T-helper 2 cell (primary cell): ENCODE measurements at places on chromosomes 5 and 9.

DNA sequence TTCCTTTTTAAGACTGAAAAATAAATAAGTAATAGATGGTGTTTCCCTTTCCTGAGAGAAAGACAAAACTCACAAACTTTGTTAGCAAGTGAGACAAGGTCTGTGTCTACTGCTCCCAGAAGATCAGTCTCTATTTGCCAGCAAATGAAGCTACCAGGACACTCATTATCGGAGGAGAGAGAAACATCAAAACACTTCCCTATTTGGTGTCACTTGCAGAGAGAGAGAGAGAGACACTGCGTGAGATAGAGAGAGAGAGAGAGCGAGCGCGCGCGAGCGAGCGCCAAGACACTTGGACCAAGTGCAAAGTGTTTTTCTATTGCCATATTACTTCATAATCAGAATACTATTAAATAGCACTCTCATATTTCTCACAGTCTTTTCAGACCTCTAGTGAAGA is 142.7 kb downstream of the KCNN2 start:
- no peak for DNase-seq

GRCh38 chr9:94811074-94811473 is 84.6 kb downstream of the AOPEP start:
- DNase-seq: no peak

DNA sequence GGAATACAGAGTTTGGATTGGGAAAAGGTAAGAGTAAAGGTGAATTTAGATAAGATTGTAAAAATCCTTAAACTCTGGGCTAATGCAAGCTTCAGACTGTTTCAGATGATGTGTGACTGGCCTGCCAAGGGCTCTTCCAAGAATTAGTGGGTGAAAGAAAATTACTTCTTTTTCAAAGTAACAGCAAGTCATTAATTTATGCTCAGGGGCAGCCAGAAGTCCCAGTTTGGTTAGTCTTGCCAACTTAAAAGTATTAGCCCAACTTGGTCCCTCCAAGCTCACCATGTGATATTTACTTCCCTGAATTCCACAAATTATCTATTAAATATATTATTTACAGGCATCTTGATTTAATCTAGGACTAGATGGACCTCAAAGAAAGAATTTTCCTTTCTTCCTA is 947.8 kb downstream of the NR2F1-AS1 start:
- no peak for DNase-seq

DNA sequence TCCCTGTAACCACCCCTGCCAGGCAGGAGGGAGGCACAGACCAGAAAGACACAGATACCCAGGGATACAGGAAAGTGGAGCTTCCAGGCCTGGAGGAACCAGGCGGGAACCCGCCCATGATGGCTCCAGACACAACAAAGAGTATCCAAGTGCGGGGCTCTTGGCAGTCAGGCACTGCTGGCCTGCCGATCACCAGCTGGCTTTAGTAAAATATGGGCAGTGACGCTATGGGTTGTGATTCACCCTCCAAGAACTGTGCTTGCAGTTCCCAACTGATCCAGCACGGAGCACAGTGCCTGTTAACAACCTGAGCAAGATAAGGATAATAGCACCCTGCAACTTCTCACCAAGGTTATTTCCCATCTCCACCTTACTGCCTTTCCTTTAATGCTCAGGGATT is 463.3 kb downstream of the IRX1 start:
- DNase-seq: no peak

DNA sequence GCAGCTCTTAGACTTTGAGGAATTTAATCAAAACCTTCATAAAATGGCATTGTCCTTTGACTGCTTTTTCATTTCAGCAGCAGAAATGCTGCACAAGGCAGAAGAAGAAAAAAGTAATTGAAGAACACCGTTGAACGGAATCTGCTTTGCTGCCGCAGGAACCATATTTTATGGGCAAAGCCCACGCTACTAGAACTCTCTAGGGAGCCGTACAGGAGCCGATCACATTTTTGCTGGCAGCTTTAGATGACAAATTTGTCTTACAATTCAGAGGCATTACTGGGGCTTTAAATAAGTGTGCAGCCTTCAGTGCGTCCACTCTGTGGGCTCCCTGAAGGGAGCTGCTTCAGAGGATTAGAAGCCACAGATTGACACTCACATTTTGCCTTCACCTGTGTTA is 5.4 kb downstream of the CFAP90 start:
- no peak for DNase-seq

DNA sequence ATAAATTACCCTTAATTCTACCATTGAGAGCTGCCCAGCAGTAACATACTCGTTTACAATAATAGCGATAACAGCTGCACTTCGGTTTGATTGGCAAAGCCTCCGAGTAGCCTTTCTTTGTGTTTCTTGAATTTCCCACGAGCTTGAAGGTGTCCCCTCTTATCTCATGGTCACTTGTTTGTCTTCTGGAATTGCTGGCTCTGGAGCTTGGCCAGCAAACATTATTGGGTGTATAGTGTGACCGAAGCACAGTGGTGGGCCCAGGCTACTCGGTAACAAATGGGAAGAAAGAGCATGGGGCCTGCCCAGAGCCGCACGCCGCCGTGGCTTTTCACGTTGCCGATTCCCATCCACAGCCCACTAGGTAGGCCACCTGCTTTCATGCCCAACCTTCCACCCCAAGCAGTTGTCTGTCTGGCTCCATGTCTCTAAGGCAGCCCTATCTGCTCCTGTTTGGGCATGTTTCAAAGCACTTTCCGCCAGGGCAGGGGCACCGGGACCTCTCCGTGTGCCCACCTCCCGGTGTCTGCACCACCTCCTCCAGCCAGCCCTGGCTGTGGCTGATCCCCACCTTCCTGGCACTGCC is 8.7 kb downstream of the STKLD1 start:
- no peak for DNase-seq

DNA sequence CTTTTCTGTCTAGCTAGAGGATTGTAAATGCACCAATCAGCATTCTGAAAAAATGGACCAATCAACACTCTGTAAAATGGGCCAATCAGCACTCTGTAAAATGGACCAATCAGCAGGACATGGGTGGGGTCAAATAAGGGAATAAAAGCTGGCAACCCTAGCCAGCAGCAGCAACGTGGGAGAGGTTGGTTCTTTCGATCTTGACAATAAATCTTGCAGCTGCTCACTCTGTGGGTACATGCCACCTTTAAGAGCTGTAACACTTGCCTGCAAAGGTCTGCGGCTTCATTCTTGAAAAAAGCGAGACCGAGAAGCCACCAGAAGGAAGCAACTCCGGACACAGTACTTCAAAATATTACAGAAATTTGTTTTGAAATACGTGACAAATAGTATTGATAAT is 424.6 kb upstream of the CDH9 start:
- DNase-seq: no peak

- DNase-seq: no peak
These were observed 52.4 kb downstream of the GALNT10 start for GRCh38 chr5:154242964-154243376.

DNA sequence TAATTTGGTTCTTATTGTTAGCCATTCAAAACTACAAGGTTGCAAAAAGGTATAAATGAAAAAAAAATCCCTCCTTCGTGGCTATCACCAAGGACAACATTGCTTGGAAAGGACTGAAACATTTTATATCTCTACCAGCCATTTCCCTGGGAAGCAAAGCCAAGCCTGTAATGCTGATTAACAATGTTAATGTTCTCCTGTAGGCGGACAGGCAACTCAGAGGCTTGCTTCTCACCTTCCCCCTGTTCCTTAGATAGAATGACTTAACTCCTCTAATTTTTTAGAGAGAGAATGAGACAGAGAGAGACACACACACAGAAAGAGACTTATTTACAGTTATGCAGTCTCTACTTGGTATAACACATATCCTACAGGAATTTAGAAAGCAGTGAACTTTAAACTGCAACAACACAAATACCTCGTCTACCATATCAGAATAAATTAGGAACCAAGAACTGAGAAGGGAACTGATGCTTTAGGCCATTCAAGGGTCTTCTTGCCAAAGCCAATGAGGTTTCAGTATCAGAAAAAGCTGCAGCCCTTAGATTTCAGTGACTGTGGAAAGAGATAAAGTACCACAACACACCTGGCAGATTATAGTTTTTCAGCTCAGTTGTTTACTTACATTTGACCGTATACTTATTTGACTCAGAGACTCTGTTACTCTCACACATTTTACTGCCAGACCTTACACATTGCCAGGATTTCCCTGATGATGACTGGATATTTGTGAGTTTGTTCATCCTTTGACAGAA is 20.9 kb upstream of the MAN2A1 start:
- DNase-seq: no peak

DNA sequence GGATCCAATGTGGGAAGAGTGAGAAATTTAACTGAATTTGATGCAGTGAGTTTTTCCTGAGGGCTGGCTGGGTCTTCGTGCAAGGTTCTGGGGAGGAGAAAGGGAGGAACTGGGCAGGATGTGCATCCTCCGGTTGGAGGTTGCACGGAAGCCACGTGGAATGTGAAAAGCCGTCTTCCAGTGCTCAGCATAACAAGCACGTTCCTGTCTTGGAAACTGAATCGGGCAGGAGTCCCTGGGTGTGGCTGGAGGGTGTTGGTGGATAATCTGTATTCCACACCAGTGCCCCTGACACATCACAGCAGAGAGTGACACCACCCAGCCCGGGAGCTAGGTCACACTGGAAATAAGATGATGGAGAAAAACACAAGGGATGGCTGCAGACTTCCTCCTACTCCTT is 154.3 kb downstream of the C5orf15 start:
- no peak for DNase-seq

- DNase-seq: no peak
These were observed 60.4 kb downstream of the FBXL7 start for GRCh38 chr5:15560421-15560820.
